ENCODE measurements at places on chromosomes 16 and 17.
A peak's percentile ranks its signal among the peaks of the same experiment; 100 is the strongest.

DNA sequence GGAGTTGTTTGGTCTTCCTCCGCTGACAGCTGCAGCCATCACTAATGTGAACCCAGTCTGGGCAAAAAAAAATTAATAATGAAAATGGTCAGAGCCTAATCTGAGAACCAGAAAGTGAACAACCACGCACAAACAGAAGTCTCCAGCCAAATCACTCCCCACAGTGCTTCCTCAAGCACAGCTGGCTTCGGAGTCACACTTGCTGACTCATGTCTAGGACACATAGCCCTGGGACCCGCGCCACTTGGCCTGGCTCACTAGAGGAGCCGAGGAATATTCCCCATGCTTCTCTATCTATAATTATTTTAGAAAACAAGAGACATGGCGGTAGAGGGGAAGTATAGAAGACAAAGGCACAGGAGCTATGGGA lies 109.1 kb downstream of the ZFHX3 start:
- DNase-seq: no peak

DNA sequence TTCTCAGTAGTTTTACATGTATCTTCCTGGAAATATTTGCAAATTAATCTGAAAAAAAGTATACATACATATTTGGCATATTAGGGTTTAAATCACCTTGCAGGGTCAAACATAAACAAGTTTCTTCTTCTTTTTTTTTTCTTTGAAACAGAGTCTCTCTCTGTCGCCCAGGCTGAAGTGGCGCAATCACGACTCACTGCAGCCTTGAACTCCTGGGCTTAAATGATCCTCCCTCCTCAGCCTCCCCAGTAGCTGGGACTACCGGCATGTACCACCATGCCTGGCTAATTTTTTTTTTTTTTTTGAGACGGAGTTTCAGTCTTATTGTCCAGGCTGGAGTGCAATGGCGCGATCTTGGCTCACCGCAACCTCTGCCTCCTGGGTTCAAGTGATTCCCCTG lies 12.6 kb upstream of the FUS start:
- DNase-seq: no peak

GRCh38 chr16:64478252-64478906 lies 643.5 kb downstream of the CDH11 start:
- no peak for DNase-seq

- DNase-seq: no peak
These were observed 29.0 kb downstream of the NUP93 start for GRCh38 chr16:56758930-56759329.

DNA sequence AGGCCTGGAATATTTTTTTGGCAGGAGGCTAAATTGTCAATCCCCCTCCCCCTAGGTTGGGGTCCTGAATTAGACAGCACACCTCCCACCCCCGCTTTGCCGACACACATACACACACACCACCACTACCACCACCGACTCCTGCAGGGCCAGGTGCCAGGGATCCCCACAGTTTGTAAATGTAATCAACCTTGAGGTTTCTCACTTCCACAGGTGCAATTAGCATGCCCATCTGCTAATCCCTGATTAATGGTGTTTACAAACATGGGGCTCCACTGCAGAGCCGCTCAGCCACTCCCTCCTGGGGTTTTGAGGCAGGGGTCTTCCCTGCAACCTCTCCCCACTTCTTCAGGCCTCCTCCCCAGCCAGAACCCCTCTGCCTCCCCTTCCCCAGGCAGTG lies 11.8 kb downstream of the MRM1 start:
- DNase-seq: no peak

DNA sequence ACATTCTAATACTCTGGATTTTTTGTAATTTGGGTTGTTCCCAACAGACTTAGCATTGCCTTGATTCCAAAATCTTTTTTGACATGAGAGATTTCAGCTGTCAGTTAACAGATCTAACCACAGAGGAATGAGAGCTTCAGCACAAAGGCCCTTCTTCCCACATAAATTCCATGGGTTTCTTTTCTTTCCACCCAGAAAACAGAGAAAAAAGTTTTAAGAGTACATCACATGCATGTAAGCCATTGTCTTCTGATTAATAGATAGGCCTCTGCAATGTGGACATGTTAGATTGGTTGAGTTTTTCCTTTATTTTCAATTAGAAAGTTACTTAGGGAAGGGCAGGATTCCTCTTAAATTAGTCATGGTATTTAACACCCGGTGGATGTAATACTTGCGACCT lies 939 bp downstream of the MYH8 start:
- no peak for DNase-seq

GRCh38 chr17:58181796-58182195 lies 10.7 kb upstream of the EPX start:
- DNase-seq: no peak

GRCh38 chr16:64269756-64270155 lies 852.1 kb downstream of the CDH11 start:
- no peak for DNase-seq

- no peak for DNase-seq
These were observed 156.9 kb downstream of the C16orf78 start for GRCh38 chr16:49530427-49530970.

DNA sequence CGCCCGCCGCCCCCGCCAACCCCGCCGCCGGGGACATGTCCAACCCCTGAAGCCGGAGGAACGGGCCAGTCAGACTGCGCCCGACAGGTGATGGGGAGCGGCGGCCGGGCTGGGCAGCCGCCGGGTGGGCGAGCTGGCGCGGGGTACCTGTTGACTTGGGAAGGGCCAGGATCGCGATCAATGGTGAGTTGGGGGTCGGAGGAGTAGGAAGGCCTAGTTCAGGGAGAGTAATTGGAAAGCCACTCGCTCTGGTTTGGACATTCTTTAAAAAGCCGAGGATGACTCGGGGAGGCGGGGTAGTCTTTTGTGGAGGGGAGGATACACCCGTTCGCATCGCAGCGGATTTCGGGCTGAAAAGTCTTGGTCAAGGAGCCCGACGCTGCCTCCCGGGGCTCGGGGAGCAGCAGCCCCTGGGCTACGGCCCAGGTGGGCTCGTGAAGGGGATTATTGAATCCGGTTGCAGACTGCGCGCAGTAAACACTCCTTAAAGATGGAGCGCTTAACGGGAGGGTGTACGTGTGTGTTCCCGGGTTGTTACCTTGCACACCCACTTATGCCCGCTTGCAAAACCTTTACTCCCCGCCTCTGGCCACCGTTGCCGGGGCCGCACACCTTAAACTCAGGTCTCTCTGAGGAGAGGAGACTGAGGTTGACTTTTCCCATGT lies 123.8 kb downstream of the GOSR1 start:
- DNase-seq: no peak

- no peak for DNase-seq
These were observed 4.9 kb downstream of the UBE2O start for GRCh38 chr17:76447931-76448652.

DNA sequence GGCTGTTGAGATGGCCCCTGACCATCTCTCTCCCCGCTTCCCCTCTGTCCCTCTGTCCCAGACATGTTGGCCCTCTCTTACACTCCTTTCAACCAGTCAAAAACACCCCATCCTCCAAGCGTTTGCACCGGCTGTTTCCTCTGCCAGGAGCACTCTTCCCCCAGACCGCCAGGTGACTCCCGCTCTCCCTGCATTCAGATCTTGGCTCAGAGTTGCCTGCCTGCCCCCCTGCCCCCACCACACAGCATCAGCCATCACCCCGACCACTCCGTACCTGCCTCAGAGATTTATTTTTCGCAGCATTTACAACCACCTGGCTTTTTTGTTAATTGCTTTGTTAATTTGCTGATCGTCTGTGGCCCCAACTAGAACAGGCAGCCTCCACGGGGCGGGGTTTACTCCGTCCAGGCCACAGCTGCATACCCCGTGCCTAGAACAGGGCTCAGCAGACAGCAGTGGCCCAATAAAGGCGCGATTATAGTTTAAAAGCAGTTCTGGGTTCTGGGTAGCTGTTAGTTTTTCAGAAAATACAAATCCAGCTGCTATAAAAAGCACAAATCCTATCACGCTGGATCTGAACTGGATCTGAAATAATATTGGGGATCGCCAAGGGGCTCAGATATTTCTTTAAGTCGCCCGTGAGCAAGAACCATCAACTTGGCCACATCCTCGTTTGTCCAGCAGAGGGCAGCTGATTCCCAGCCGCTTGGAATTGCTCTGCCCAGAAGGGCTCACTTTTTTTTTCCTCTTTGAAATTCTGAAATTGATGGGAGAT lies 173.6 kb downstream of the IRF8 start:
- DNase-seq: no peak

DNA sequence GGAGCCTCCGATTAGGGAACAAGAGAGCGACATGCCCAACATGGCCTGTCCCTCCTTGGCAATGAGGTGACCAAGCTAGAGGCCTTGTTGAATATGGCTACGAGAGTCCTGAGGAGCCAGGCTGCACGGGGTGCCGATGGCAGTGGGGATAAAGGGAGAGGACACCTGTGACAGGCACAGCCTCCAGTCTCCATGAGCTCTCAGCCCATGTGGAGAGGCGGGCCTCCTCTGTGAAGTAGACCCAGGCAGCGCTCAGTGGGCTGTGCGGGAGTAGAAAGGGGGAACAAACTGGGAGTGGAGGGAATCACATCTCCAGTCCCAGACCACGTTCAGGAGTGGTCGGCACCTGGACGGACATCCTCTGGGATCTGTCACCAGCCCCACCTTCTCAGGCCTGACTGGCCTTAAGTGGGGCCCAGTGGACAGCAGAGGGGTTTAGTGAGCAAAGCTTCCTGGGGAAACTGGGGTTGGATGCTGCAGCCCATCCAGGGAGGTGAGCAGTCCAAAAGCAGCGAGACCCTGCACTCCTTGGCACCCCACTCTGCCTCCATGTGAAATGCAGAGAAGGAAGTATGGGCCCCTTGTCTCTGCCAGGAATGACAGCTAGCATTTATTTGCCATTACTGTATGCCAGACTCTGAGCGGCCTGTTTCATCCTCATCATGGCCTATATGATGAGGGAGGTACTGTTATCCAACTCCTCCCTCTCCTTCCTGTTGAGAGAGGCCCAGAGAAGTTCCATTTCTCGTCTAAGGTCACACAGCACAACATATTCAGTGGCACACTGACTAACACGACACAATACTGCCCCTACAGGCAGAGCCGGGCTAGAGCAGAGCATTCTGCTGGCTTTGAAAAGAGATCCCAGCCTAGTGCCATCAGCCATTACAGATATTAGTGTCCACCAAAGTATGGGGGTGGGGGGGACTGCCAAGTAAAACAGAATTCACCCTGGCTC lies 4.5 kb upstream of the TMEM92 start:
- DNase-seq: no peak

- no peak for DNase-seq
These were observed 22.3 kb downstream of the DYNLRB2 start for GRCh38 chr16:80563066-80563465.

- DNase-seq: no peak
These were observed 1931.9 kb downstream of the TP53TG3F start for GRCh38 chr16:35391328-35391727.

DNA sequence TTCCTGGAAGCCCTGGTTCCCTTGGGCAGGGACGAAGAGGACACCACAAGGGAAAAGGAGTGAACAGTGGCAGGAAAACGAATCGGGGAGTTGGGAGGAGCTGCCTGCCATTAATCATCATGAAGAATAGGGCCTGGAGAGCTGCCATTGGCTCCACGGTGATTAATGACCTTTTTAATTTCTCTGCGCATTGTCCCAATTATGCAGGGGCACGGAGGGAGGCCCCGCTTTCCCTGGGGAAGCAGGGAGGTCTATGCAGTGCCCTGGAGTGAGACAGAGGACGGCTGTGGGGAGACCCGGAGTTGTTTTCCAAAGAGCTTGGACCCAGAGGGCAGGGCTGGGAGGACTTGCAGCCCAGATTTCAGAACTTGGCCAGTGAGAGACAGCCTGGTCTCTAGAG lies 338.9 kb upstream of the C16orf82 start:
- DNase-seq: no peak

- DNase-seq: no peak
These were observed 213.9 kb downstream of the TMEM114 start for GRCh38 chr16:8376430-8376829.

GRCh38 chr16:81493755-81494433 lies 49.3 kb downstream of the CMIP start:
- no peak for DNase-seq

DNA sequence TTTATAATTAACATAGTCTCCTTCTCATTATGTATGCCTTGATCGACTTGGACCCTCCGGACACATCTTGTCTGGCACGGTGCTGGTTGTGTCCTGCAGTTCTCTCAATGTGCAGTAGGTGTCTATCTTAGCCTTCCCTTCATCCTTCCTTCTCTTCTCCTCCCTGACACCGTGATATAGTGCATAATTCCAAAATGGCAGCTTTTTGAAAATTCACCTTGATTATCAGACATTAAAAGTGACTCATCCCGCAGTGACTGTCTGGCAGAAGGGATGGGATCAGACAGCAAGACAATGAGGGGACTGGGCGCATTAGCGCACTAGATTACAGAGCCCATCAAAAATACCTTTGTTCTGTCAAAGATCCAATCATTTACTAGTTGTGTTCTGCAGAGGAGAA lies 70.0 kb upstream of the PMFBP1 start:
- no peak for DNase-seq

- DNase-seq: no peak
These were observed 7.1 kb downstream of the GLYR1 start for GRCh38 chr16:4839942-4840341.

DNA sequence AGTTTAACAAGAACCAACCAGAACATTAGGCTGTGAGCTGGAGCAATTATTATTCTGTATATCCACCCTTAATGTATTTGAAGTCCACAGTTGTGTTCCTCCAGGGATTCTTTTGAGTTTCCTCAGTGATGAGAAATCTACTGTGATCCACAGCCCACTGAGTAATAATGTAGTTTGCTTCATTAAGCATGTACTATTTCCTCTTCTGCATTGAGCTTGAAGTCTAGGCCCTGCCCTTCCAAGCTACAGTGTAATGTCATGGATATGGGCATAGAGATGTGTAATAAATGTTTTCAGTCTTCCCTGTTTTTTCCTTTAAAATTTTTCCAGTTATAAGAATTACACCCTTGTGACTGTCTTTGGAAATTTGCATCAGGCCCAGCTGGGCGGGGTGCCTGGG lies 36.4 kb upstream of the SLC12A3 start:
- no peak for DNase-seq

- DNase-seq: no peak
These were observed 60.0 kb downstream of the USP22 start for GRCh38 chr17:20982589-20983358.

- DNase-seq: no peak
These were observed 170.7 kb downstream of the CYB561 start for GRCh38 chr17:63275318-63275970.

- DNase-seq: no peak
These were observed 80.1 kb upstream of the TRAP1 start for GRCh38 chr16:3797473-3797872.

GRCh38 chr16:9279291-9280068 lies 188.0 kb downstream of the HAPSTR1 start:
- no peak for DNase-seq

DNA sequence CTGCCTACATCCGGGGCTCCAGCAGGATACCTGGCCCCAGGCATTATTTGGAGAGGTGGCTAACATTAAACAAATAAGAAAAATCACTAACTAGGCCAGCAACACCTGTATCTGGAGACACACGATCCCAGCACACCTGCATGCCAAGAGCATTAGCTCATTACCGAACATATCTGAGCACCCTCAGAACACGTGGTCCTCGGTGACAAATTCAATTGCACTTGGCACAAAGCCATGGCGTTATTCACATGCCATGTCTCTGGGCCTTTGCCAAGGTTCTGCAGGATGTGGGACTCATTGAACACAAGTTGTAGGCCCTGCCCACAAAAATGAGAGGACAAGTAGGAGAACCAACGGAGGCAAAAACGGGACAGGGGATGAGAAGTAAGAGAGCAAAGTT lies 552.3 kb downstream of the TOX3 start:
- peak; percentile 32 for DNase-seq

All from NCI-H1048 (cell line).